Tibial nerve (tissue), 4 donors: ENCODE measurements at places on chromosomes 2 and 18. TPM values are rescaled to one million over a fixed set of nuclear protein-coding genes. Genes with fewer than 3 reads are reported as not detected.
A peak's percentile ranks its signal among the peaks of the same experiment; 100 is the strongest.

The DNAJC5G gene
- not detected for total RNA-seq

The AKAIN1 gene
- not detected for total RNA-seq

DNA sequence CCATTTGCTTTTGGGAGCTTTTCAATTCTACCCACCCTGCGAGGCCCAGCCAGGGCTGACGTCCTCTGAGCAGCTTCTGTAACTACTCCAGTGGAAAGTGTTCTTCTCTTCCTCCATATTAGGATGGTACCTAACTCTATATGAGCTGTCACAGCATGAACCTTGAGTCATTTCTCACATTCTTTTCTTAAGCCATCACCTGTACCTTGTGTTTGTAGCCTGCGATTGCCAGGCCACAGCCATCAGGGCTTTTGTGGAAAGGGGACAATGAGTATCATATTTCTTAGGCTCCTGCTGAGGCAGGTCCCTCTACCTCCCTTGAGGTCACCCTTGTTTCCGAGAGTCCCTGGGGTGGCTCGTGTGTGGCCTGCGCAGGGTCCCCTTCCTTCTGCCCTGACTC lies 144.5 kb upstream of the DLX2 start:
- no peak for DNase-seq
- no peaks in the 10 kb centered on the region for H3K36me3 ChIP-seq
- no peak overlapping the region for H3K4me3 ChIP-seq
- H3K27ac ChIP-seq: no peak overlapping the region
- no peaks in the 10 kb centered on the region for H3K27me3 ChIP-seq

DNA sequence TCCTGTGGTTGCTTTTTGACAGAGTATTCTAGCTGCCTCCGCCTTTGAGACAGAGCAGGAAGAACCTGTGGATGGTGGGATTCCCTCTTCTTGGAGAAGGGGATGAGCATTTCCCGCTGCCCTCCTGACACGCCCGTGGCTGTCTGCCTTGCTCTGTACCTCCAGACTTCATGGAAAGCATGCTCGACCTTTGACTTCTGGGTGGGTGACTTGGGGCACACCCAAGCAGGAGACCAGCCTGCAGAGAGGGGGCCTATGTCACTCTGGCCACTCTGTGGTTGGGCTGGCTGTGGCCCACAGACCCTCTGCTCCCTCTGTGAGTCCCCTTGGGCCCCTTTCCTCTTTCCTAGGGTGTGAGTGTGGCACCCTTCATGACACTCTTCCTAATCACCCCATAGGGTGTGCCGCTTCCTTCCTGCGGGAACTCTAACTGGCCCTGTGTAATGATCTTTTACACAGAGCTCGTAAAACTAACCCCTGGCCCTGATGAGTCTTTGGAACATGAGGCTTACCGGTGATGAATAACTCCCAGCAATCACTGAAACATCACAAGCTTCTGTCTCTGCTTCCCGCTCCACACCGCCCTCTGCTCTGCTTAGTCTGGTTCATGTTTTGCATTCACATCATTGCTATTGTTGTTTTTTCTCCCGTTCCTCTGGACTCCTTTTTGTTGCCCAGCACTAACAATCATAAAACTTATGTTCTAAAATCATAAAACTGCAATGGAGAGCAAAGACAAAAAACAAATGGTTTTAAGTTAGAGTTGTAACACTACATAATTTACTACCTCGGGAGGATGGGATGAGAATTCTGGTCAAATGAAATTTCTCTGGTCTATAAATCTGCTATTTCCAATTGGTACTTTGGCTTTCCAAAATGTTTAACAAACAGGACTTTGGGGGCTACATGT lies 101.1 kb downstream of the SH3YL1 start:
- DNase-seq: no peak
- no peak overlapping the region for H3K27ac ChIP-seq
- H3K36me3 ChIP-seq: no peaks in the 10 kb centered on the region
- H3K27me3 ChIP-seq: no peaks in the 10 kb centered on the region

GRCh38 chr18:39167990-39168389 lies 1602.4 kb upstream of the CELF4 start:
- H3K4me3 ChIP-seq: no peak overlapping the region
- H3K27ac ChIP-seq: no peak overlapping the region
- no peaks in the 10 kb centered on the region for H3K27me3 ChIP-seq
- H3K36me3 ChIP-seq: no peaks in the 10 kb centered on the region
- DNase-seq: no peak

DNA sequence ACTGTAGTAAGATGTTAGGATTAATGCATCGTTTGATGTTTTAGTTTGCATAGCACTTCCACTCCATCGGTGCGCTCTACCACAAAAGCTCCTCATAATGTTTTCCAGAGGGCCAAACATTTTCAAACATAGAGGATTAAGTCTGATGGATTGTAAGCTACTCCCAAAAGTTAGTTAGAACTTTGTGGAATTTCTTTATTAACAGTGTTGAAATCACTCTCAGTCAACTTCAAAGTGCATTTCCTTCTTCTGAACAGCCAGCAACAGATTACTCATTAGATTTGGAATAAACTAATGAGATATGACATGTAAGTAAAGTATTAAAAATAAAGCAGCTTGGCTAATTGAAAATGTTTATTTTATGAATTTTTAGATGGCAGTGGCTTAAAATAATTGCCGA lies 30.1 kb upstream of the CTAGE1 start:
- H3K4me1 ChIP-seq: no peaks in the 10 kb centered on the region
- no peaks in the 10 kb centered on the region for H3K36me3 ChIP-seq
- no peak overlapping the region for H3K4me3 ChIP-seq
- no peaks in the 10 kb centered on the region for H3K27me3 ChIP-seq
- no peak for DNase-seq

The APLF gene
- total RNA-seq: 11.6 TPM

- no peaks in the 10 kb centered on the region for H3K27me3 ChIP-seq
- H3K4me1 ChIP-seq: no peaks in the 10 kb centered on the region
- no peaks in the 10 kb centered on the region for H3K36me3 ChIP-seq
These were observed 20.5 kb downstream of the RAD51AP2 start for GRCh38 chr2:17497718-17498117.

The LIMS3 gene
- total RNA-seq: 8.5 TPM

DNA sequence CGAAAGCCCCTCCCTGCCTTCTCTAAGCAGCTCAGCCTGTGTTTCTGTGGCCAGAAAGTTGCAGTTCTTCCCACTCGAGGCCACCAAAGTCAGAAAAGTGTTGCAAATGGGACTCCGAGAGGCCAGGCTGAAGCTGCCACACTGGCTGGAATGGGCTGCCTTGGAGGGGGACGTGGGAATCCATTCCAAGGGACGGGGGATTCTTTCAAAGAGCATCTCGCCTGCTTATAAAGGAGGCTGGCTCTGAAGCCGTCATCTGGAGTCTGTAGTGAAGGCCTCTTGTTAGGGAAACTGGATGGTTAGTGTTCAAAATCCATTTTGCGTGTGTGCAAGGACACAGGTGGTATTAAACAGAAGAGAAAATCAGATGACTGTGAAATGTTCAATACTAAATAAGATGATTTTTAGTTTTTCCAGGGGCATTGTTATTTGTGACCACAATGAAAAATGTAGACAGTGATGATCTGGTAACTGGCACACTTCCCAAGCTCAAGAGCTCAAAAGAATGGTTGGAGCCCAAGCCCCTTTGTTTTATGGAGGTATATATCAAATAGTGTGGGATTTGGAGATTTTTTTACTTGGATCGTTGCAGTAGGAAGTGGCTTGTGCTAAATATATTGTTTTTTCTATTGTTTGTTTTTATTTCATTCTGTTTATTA lies 782 bp downstream of the FAM228B start:
- H3K27ac ChIP-seq: peak overlapping the region; percentile 94
- no peak for DNase-seq
- peaks cover 8% of the 10 kb centered on the region for H3K4me1 ChIP-seq
- H3K36me3 ChIP-seq: no peaks in the 10 kb centered on the region

The IL37 gene
- total RNA-seq: not detected

The MOB1A gene
- total RNA-seq: 58.2 TPM

- no peak for DNase-seq
- no peak overlapping the region for H3K4me3 ChIP-seq
- H3K27me3 ChIP-seq: no peaks in the 10 kb centered on the region
- no peak overlapping the region for H3K27ac ChIP-seq
- no peaks in the 10 kb centered on the region for H3K36me3 ChIP-seq
These were observed 715.5 kb upstream of the RAB6C start for GRCh38 chr2:129263939-129264338.

DNA sequence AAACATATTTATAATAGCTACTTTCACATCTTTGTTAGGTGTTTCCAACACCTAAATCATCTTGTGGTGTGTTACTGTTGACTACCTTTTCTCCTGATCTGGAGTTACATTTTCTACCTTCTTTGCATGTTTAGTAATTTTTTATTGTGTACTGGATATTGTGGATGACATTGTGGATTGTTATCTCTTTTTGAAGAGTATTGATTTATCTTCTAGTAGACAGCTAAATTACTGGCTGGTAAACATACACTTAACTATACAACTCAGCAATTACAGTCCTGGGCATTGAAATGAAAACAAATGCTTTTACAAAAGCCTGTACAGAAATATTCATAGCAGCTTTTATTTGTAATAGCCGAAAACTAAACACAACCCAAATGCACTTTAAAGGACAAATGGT lies 150.8 kb downstream of the PTRHD1 start:
- no peak overlapping the region for H3K27ac ChIP-seq
- H3K36me3 ChIP-seq: peaks cover 7% of the 10 kb centered on the region
- DNase-seq: no peak
- no peaks in the 10 kb centered on the region for H3K4me1 ChIP-seq
- no peak overlapping the region for H3K4me3 ChIP-seq
- H3K27me3 ChIP-seq: no peaks in the 10 kb centered on the region

- no peak overlapping the region for H3K27ac ChIP-seq
- H3K4me1 ChIP-seq: no peaks in the 10 kb centered on the region
- no peaks in the 10 kb centered on the region for H3K36me3 ChIP-seq
- no peak overlapping the region for H3K4me3 ChIP-seq
- peak; percentile 19 for DNase-seq
These were observed 759.4 kb downstream of the ADCYAP1 start for GRCh38 chr18:1663879-1664705.

DNA sequence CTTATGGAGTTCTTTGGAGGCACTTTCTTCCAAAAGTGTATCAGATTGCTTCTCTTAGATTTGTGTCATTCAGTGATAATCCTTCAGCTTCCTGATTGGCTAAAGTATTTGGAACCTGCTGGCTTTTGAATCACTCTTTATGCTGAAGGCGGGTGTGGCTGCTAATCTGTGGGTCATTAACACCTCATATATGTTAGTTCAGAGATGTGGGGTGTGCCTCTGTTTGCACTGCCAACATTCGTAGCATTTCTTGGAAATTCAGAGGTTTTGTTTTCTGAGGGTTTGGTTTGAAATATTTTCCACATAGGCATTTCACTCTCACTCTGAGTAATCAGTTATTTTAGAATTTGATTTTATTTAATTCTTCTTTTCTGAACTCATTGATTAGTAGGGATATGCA lies 1604.4 kb upstream of the ACVR2A start:
- no peak overlapping the region for H3K27ac ChIP-seq
- H3K4me1 ChIP-seq: peaks cover 26% of the 10 kb centered on the region
- H3K27me3 ChIP-seq: no peaks in the 10 kb centered on the region
- H3K36me3 ChIP-seq: no peaks in the 10 kb centered on the region

The TXNL4A gene
- total RNA-seq: 32.9 TPM

DNA sequence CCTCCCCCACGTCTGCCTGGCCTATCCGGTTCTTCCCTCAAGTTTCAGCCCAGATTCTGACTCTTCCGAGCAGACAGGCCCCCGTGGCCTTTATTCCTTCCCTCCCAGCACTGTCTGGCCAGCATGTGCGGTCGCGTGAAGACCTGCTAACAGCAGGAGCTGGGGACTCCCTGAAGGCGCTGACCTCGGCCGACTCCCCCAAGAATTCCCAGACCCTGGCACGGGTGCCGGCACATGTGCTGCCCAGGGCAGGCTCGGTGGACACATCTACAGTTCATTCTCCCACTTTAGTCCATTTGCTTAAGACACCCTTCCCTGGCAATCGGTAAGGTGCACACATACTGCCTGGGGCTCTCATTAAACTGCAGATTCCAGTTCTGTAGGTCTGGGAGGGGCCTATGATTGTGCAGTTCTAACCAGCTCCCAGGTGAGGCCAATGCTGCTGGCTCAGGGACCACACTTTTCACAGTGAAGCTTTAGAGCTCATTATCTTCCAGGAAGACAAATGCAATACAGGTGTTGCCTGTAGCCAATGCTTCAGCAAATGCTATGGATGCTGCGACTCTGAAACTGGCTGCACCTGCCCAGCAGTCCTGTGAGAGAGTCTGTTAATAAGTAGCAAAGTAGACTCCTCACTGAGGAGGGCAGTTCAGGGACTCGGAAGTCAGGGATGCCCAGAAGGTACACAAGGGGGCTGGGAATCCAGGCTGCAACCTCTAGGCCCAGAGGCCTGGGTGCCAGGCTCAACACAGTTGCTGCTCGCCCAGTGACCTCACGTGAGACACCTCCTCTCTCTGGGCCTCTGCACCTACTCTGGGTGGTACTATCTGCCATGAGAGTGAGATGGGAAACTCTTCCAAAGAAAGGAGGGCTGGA lies 45.4 kb upstream of the TAF1B start:
- DNase-seq: no peak
- no peaks in the 10 kb centered on the region for H3K27me3 ChIP-seq
- H3K4me1 ChIP-seq: peaks cover 8% of the 10 kb centered on the region
- H3K27ac ChIP-seq: no peak overlapping the region
- H3K4me3 ChIP-seq: no peak overlapping the region

GRCh38 chr2:6667326-6667725 lies 198.4 kb downstream of the CMPK2 start:
- H3K27ac ChIP-seq: no peak overlapping the region
- H3K36me3 ChIP-seq: no peaks in the 10 kb centered on the region
- H3K4me3 ChIP-seq: no peak overlapping the region
- H3K4me1 ChIP-seq: no peaks in the 10 kb centered on the region
- H3K27me3 ChIP-seq: no peaks in the 10 kb centered on the region

DNA sequence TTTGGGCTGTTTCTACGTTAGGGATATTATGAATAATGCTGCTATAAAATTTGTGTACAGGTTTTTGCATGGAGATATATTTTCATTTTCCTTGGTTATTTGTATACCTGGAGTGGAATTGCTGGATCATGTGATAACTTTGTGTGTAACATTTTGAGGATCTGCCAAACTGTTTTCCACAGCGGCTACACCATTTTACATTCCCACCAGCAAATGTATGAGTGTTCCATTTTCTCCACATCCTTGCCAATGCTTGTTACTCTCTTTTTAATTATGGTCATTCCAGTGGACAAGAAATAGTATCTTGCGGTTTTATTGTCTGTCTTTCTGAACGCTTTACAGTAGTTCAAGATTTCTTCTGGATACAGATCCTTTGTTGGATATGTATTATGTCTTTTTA lies 13.6 kb downstream of the GORASP2 start:
- no peaks in the 10 kb centered on the region for H3K27me3 ChIP-seq
- H3K4me3 ChIP-seq: no peak overlapping the region
- no peak for DNase-seq
- H3K27ac ChIP-seq: no peak overlapping the region
